ENCODE measurements at places on chromosomes 2 and 18.

- no peaks in the 10 kb centered on the region for H3K4me1 ChIP-seq
- no peaks in the 10 kb centered on the region for H3K36me3 ChIP-seq
- H3K4me3 ChIP-seq: no peak overlapping the region
- H3K27ac ChIP-seq: no peak overlapping the region
- no peaks in the 10 kb centered on the region for H3K27me3 ChIP-seq
These were observed 25.5 kb downstream of the GCG start for GRCh38 chr2:162126527-162126926.

- H3K4me3 ChIP-seq: peak overlapping the region; percentile 63
- peaks cover 100% of the 10 kb centered on the region for H3K27me3 ChIP-seq
- H3K27ac ChIP-seq: peak overlapping the region; percentile 45
These were observed 10.4 kb downstream of the HOXD8 start for GRCh38 chr2:176139661-176140512.

GRCh38 chr18:76412010-76412817, 82.8 kb downstream of the ZNF516 start:
- no peak for DNase-seq
- peaks cover 64% of the 10 kb centered on the region for H3K4me1 ChIP-seq
- no peaks in the 10 kb centered on the region for H3K36me3 ChIP-seq
- H3K27me3 ChIP-seq: no peaks in the 10 kb centered on the region

DNA sequence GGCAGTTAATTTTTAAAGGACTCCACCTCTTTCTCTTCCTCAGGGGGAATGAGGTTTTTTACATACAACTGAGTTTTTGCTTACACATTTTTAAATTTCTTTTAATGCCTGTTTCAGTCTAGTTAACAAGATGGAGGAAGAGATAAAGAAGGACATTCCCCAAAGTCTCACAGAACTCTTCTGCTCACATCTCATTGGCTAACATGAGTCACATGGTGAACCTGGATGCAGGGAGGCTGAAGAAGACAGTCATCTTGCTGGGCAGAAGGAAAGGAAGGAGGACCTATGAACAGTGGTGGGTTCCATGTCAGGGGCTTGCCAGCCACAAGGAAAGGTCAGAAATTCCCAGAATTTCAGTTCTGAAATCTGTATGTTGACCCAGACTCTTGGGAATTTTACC, 10.4 kb upstream of the ST8SIA5 start:
- H3K27me3 ChIP-seq: no peaks in the 10 kb centered on the region
- no peaks in the 10 kb centered on the region for H3K36me3 ChIP-seq
- no peak for DNase-seq
- H3K27ac ChIP-seq: no peak overlapping the region
- no peak overlapping the region for H3K4me3 ChIP-seq

DNA sequence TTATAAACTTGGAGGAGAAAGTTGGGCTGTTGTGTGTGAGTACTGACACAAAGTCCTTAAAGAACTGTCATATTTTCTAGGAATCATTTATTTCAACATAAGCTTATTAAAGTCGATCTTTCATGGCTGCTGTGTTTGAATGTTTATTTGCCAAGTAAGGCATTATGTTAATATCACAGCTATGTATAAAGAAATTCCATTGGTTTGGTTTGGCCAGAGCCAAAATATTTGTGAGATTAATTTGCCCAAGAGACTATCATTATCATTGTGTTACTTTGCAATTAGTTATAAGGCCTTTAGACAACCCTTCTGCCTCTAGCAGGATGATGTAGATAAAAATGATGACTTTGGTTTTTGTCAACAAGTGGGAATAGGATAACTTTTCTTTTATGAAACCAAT, 240.6 kb upstream of the NT5C1B start:
- H3K4me3 ChIP-seq: no peak overlapping the region
- peaks cover 62% of the 10 kb centered on the region for H3K4me1 ChIP-seq
- no peak for DNase-seq

DNA sequence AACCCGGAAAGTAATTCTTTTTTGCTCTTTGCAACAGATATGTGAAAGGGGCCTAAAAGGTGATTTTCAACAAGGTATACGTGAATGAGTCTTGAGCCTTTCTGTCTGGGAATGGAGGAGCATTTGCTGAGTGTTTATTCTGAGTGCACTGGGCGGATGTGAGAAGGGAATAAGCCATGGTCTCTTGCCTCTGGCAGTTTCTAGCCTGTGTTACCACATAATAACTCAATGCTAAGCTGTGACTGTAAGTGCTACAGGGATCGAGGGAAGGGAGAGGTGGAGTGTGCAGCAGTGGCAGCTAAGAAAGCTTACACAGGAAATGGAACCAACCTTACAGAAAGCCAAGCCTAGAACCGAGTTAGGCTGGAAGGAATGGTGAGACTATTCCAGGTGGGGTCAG, 444.3 kb downstream of the SLC4A3 start:
- no peaks in the 10 kb centered on the region for H3K4me1 ChIP-seq
- H3K27ac ChIP-seq: no peak overlapping the region
- no peak overlapping the region for H3K4me3 ChIP-seq
- DNase-seq: no peak
- H3K27me3 ChIP-seq: peaks cover 16% of the 10 kb centered on the region

Measured in left ventricle myocardium inferior (tissue), 1 donor.